ENCODE measurements at places on chromosomes 2 and 18.

- DNase-seq, result no peak
Observed at GRCh38 chr2:15096873-15097272, 464.3 kb downstream of the NBAS start.

DNA sequence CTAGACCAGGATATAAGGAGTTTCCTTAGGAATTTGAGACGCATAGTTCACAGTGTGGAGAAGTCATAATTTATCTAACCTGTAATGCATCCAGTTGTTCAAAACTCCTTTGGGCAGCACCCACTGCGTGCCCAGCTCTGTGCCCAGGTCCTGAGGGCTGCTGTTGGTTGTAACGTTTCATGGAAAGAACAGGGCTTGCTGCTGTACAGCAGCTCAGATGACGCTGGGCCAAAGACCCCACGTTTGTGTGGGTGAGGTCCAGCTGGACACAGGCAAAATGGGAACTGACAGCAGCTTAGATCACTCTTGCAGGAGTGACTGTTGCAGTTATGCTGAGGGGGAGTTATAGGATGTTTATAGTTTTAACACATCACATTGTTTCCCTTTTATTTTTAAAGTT lies 30.0 kb upstream of the HS6ST1 start:
- no peak for DNase-seq

GRCh38 chr2:145655165-145655765 lies 1135.3 kb upstream of the ZEB2 start:
- no peak for DNase-seq

- DNase-seq, result no peak
Observed at GRCh38 chr18:394987-395362, 105.5 kb downstream of the COLEC12 start.

DNA sequence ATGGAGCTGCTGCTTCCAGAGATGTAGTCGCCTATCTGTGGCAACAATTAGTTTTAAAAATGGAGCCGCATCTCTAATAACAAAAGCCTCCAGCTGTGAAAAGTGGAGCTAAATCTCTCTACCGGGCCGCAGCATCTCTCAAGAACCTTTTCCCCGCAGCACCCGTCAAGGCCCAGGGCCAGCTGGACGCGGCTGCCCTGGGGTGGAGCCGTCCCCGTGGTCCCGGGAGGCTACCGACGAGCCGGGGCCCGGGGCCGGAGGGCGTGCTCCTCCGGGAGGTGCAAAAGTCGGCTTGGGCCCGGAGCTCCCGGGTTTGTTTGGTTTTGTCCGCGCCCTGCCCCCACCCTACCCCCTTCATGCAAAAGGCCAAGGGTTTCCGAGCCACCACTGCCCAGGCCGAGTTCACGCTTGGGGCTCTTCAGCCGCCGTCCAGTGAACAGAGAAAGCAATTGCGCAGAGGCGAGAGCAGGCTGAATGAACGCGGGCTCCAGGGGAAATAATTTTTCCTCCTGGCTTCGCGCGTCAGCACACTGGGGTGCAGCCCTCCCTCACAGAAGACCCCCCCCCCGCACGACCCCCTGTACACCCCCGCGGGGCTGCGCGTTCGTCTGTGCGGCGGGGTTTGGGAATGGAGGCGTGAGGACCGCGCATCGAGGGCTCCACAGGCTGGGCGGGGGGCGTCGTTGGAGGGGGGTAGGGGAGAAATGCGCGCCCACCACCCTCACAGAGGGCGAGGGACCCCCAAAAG lies 557 bp upstream of the GREB1L start:
- no peak for DNase-seq

- DNase-seq, result no peak
Observed at GRCh38 chr18:79283131-79283810, 112.5 kb upstream of the NFATC1 start.

- no peak for DNase-seq
Observed at GRCh38 chr2:27083410-27084296, 2.9 kb upstream of the KHK start.
